Left forelimb (tissue), 1 donor: ENCODE measurements at places on chromosomes 6 and 20.

- no peak for DNase-seq
Measured at GRCh38 chr6:48183811-48184605, 73.0 kb upstream of the PTCHD4 start.

GRCh38 chr6:161013695-161014094 is 22.1 kb downstream of the MAP3K4 start:
- no peak for DNase-seq

DNA sequence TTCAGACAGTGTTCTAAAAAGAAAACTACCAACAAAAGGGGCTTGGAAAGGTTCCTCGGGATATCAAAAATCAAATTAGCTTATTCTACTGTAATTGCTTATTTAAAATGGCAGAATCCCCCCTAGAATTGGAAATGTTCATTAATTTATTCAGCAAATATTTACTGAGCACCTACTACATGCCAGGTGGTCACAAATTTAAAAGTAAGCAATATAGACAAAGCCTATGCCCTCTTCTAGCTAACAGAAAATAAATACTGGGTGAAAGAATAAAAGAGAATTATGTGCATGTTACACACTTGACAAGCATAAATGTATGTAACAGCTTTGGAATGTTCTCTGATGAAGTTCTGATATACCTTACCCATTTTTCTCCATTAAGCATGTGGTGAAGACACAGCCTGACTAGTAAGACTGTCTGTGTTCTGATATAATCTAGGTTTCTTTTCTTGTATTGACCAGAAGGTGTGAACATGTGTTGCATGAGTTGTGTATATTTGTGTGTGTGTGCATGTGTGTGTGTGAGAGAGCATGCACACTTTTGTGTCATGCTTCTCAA is 606.7 kb upstream of the CITED2 start:
- no peak for DNase-seq

GRCh38 chr20:56409956-56410355 is 2.1 kb upstream of the CASS4 start:
- DNase-seq, result no peak

DNA sequence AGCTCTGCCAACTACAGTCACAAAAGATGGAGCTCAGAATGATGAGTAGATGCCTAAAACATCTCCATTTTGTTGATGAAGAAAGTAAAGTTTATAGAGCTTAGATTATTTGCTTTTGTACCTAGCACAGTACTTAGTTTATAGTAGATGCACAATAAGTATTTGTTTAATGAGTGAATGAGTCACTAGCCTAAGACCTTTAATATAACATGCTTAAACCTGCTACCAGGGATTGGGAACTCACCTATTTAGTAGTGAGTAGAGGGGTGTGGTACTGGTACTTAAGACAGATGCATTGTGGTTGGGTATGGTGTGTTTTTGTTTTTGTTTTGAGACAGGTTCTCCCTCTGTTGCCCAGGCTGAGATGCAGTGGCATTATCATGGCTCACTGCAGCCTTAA is 35.8 kb downstream of the TRIM38 start:
- DNase-seq, result no peak

- DNase-seq, result no peak
Measured at GRCh38 chr6:16473908-16474771, 235.8 kb downstream of the GMPR start.

DNA sequence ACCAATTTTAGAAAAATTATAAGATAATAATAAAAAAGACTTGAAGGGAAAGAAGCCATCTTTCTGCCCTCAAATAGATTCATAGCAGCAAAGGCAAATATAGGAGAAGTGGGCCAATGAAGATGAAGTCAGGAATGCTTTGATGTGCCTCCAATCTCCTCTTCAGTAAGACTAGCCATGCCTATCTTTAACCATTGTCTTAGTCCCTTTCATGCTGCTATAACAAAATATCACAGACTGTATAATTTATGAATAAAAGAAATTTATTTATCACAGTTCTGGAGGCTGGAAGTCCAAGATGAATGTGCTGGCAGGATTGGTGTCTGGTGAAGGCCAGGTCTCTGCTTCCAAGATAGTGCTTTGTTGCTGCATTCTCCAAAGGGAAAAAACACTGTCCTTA is 18.8 kb upstream of the SLC17A3 start:
- no peak for DNase-seq

DNA sequence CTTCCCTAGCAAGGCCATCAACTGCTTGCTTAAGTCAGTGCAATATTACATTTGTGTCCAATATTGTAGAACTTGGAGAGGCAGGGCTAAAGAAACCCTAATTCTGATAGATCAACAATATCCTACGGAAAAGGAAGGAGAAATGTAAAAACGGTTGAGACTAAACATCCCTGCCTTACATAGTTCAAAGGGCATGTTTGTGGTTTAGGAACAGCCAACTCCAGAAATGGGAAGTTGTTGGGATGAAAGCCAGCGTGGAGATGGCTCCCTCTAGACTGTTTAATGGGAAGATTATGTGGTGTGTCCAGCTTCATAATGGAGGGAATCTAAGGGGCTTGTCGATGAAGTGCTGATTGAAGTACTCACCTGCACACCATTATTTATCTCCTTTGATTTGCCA is 145.3 kb upstream of the TENT5A start:
- no peak for DNase-seq
